ENCODE measurements at places on chromosomes 2 and 18. TPM values are rescaled to one million over a fixed set of nuclear protein-coding genes. Genes with fewer than 3 reads are reported as not detected.

GRCh38 chr18:58254873-58255511 is 211.0 kb downstream of the NEDD4L start:
- DNase-seq: no peak
- H3K4me3 ChIP-seq: no peak overlapping the region
- no peaks in the 10 kb centered on the region for H3K36me3 ChIP-seq
- H3K27me3 ChIP-seq: no peaks in the 10 kb centered on the region

DNA sequence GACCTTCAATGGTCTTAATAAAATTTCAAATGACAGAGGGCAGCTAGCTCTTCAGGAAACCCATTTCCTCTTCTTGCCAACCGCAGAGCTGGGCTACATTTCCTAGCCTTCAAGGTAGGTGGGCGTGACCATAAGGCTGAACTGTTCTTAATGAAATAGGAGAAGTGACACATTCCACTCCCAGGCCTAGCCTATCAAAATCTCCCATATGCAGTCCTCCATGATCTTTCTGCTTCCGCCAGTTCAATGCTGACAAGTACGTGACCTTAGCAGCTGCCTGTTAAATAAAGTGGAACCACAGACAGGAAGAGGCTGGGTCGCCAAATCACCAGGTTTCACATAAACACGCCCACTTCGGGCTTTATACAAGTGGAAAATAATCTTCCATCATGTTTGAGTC is 13.2 kb downstream of the SERPINE2 start:
- peaks cover 72% of the 10 kb centered on the region for H3K4me1 ChIP-seq
- H3K4me3 ChIP-seq: peak overlapping the region; percentile 66
- H3K36me3 ChIP-seq: peaks cover 22% of the 10 kb centered on the region
- peak; percentile 72 for DNase-seq

DNA sequence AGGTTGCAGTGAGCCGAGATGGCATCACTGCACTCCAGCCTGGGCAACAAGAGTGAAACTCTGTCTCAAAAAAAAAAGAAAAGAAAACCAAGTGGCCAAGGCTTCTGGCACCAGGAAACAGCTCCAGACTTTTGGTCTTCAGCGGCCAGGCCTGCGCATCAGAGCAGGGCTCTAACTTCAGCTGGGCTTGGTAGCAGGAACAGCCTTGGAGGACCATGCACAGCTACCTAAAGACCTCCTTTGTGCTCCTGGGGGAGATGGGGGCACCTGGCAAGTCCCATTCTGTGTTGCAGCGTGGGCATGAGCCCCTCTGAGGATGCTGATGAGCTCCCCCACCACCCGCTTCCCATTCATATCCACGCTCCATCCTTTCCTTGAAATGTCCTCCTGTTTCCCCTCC is 56.4 kb upstream of the SEMA4C start:
- H3K27ac ChIP-seq: no peak overlapping the region
- no peaks in the 10 kb centered on the region for H3K36me3 ChIP-seq

- no peak for DNase-seq
- no peak overlapping the region for H3K4me3 ChIP-seq
- no peaks in the 10 kb centered on the region for H3K4me1 ChIP-seq
- no peaks in the 10 kb centered on the region for H3K27me3 ChIP-seq
These were observed 142.9 kb upstream of the NXPH2 start for GRCh38 chr2:138922973-138923563.

DNA sequence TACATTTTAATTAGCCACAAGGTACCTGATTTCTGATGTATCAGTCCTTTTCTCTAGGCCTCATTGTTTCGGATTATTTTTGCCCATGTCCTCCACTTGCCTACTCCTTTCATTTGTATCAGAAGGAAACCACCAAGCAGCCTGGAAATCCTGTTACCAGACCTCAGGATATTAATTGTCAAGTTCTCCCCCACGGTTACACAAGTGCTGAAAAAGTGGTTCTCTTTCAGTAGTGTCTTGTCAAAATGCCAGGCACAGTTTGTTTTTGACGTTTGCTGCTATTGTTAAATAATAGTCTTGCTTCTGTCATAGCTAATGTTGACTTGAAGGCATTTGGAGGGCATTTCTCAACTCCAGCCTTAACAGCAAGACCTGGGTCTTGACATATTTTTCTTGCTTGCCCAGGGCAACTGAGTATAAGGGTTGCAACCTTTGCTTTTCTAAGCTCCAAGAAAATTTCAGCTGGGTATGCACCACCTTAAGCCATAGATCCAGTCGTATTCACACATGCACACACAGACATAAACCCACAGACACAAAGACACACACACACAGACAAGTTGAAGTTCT is 31.0 kb downstream of the INSIG2 start:
- H3K36me3 ChIP-seq: no peaks in the 10 kb centered on the region
- H3K27me3 ChIP-seq: peaks cover under 1% of the 10 kb centered on the region
- no peak overlapping the region for H3K4me3 ChIP-seq
- H3K4me1 ChIP-seq: no peaks in the 10 kb centered on the region
- no peak overlapping the region for H3K27ac ChIP-seq

Gene CD8B2
- 1.1 TPM for total RNA-seq

DNA sequence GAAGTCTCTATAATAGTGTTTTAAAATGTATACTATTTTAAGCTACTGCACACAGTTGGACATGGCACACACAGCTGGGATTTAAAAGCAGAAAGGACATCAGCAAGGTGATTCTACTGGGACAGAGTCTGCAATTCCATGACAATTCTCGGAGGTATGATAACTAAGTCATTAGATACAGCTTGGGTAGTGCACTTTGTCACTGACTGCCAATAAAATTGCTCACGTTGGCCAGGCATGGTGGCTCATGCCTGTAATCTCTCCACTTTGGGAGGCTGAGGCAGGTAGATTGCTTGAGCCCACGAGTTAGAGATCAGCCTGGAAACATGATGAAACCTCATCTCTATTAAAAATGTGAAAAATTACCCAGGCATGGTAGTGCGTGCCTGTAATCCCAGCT is 134.1 kb upstream of the SATB2 start:
- no peaks in the 10 kb centered on the region for H3K4me1 ChIP-seq
- peaks cover 5% of the 10 kb centered on the region for H3K27me3 ChIP-seq
- DNase-seq: no peak
- H3K27ac ChIP-seq: no peak overlapping the region

Measured in activated T-cell treated with anti-CD3 and anti-CD28 coated beads, Interleukin-2, amount 50 U/mL, for 72 hours (primary cell).